ENCODE measurements at places on chromosomes 3 and 15.
A peak's percentile ranks its signal among the peaks of the same experiment; 100 is the strongest.

- peak; percentile 31 for DNase-seq
Observed at GRCh38 chr3:105613120-105613519, 246.4 kb downstream of the ALCAM start.

- no peak for DNase-seq
Observed at GRCh38 chr3:161393803-161394202, 22.5 kb upstream of the SPTSSB start.

- no peak for DNase-seq
Observed at GRCh38 chr3:43760938-43761337, 70.2 kb downstream of the ABHD5 start.

DNA sequence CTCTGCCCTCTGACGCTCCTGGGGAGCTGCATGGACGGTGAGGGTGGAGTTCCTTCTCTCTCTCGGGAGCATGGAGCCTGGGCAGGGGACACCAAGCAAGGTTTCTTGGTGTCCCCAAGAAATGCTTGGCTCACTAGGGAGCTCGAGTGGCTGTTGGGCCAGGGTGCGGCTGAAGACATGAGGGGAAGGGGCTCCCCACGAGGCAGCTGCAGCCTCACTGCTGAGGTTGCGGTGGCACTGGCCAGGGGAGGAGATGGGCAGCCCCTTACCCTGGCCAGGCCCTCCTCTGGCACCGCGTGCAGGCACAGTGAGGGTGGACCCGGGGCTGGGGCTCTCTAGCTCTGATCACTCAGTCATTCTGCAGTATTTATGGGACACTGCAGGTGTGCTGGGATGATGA lies 43.5 kb upstream of the SLC41A3 start:
- no peak for DNase-seq

- DNase-seq, result no peak
Observed at GRCh38 chr15:40847223-40847961, 3.5 kb downstream of the SPINT1 start.

DNA sequence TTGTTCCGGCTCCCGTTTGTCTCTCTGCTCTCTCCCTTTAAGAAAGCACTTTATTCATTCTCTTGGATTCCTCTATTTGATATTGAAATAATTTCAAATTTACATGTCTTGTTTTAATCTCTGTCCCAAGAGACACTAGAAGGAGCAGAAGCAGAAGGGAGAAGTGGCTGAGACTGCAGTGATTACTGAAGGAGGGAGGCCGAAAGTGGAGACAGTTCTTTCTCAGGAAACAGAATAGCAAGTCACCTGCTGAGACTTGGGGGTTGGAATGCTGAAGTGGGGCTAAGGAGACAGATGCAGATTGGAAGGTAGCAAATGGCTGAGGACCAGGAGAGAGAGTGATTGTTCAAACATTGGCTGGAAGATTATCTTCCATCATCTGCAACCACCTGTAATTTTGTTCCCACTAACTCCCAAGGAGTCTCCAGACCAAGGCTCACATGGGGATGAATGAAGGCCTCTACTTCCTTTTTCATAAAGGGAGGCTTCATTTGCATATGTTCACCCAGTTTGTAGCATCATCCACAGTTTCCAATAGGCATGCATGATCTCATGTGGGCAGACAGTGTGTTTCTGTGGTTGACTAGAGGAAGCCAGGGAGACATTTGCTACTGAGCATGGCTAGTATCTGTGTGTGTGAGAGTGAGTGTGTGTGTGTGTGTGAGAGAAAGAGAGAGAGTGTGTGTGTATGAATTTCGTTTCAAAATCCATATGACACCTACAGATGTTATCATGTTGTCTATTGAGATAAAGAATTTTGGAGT lies 24.0 kb downstream of the LTF start:
- DNase-seq, result no peak

DNA sequence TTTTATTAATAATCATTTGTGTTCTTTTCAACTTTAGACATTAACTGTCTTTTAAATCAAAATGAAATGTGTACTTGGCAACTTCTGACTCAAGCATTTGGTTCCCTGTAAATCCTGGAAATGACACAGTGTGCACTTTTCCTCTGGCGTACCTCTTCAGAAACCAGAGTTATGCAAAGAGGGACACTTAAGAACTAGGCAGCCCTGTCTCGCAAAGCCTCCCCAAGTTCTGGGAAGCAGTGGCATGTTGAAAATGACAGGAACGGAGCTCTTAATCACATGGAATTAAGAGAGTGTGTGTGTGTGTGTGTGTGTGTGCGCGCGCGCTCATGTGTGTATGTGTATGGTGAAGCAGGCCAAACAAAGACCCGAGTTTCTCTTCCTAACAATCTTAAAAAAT lies 707.4 kb downstream of the MECOM start:
- DNase-seq, result no peak

- DNase-seq, result no peak
Observed at GRCh38 chr3:42698216-42698910, 4.2 kb downstream of the HHATL start.
